ENCODE measurements at places on chromosomes 11 and 22.
A peak's percentile ranks its signal among the peaks of the same experiment; 100 is the strongest.

- no peak for DNase-seq
- no peak overlapping the region for H3K4me3 ChIP-seq
- no peaks in the 10 kb centered on the region for H3K27me3 ChIP-seq
Observed at GRCh38 chr11:12403997-12404350, 26.6 kb downstream of the PARVA start.

- DNase-seq: no peak
- no peak overlapping the region for H3K4me3 ChIP-seq
- H3K27me3 ChIP-seq: no peaks in the 10 kb centered on the region
Observed at GRCh38 chr11:96961931-96962330, 572.1 kb downstream of the JRKL start.

GRCh38 chr22:19869497-19870152 is 15.0 kb upstream of the GNB1L start:
- H3K4me3 ChIP-seq: no peak overlapping the region
- no peak for DNase-seq
- peak overlapping the region; percentile 14 for H3K27ac ChIP-seq
- H3K27me3 ChIP-seq: no peaks in the 10 kb centered on the region

DNA sequence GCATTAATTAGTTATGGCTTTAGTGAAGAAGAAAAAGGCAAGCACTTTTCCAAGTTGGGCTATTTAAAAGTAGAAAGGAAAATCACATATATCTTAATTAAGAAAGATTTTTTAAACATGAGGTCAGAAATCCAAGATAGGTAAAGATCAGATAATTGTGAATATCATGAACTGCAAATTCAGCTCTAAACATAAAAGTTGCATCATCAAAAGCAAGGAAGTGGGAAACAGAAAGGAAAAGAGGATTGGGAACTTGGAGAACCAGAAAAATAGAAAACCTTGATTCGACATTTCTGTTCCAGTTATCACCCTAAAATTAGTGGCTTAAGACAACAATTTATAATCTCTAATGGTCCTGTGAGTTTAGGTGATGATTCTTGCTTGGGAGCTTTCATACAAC is 17.5 kb downstream of the KBTBD3 start:
- no peak overlapping the region for H3K4me3 ChIP-seq
- DNase-seq: no peak
- no peaks in the 10 kb centered on the region for H3K36me3 ChIP-seq
- H3K4me1 ChIP-seq: no peaks in the 10 kb centered on the region
- no peak overlapping the region for H3K27ac ChIP-seq

GRCh38 chr11:62402960-62403730 is 15.7 kb upstream of the SCGB1A1 start:
- DNase-seq: no peak

DNA sequence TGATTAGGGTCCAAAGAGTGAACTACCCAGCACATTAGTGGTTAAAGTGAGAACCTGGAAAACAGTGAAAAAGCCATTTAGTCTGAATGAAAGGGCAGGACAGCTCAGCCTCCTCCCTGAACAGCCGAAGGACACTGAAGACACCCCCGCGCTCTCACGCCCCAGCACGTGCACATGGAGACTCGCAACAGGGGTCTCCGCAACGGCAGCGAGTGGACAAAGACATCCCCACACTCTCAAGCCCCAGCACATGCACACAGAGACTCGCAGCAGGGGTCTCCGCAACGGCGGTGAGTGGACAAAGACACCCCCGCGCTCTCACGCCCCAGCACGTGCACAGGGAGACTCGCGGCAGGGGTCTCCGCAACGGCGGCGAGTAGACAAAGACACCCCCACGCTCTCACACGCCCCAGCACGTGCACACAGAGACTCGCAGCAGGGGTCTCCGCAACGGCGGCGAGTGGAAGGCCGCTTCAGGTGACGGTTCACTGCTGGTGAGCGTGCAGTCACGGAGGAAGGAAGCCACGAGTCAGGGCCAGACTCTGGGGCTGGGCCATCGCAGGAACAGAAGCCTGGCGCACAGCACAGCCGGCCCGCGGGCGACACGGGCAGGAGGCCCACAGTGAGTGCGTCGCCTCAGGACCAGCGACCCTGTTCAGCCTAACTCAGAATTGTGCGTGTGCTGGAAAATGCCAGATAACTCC is 43.6 kb downstream of the BRD1 start:
- no peak overlapping the region for H3K4me3 ChIP-seq
- DNase-seq: peak; percentile 38
- no peak overlapping the region for H3K27ac ChIP-seq
- no peaks in the 10 kb centered on the region for H3K36me3 ChIP-seq

DNA sequence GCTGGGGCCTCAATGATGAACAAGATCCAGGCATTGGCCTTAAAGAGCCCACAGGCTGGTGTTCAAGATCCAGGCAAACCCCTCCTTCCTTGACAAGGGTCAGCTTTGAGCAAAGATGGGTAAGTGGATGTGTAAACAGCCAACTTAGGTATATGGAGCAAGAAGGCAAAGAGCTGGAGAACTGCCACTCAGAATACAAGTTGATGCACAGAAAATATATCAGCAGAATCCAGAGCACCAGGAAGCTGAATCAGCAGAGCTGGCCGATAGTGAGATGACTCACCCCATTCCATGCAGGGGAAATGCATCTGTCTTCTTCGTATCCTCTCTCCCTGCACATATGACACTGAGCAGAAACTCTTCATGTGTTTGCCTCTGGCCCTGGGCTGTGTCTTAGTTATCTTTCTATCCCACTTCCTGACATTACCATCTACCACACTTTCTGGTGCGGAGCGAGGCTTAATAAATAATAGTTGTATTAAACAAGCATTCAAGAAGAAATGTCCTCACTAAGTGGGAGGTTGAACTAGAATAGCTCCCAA is 57.8 kb downstream of the ENDOD1 start:
- no peaks in the 10 kb centered on the region for H3K36me3 ChIP-seq
- H3K4me1 ChIP-seq: peaks cover 4% of the 10 kb centered on the region
- H3K27ac ChIP-seq: no peak overlapping the region
- no peak overlapping the region for H3K4me3 ChIP-seq
- H3K27me3 ChIP-seq: no peaks in the 10 kb centered on the region

DNA sequence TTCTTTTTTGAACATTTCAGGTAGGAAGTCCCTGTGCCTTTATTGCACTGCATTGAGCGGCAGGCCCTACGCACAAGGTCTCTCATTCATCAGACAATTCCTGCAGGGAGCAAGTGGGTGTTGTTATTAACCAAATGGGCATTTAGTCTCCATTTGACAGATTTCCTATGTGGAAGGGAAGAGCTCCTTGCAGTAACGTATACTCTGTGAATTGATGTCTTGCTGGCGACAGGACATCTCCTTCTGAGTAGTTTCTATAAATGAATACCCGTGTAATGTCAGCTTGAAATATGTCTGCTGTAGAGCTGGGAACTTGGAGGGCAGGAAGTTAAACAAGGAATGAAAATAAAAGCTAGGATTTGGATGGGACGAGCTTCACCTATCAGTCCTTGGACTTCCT is 3.7 kb downstream of the OR5B21 start:
- H3K36me3 ChIP-seq: no peaks in the 10 kb centered on the region
- H3K4me1 ChIP-seq: no peaks in the 10 kb centered on the region
- H3K4me3 ChIP-seq: no peak overlapping the region
- no peak overlapping the region for H3K27ac ChIP-seq
- DNase-seq: no peak
- no peaks in the 10 kb centered on the region for H3K27me3 ChIP-seq

- DNase-seq: no peak
- no peaks in the 10 kb centered on the region for H3K4me1 ChIP-seq
- no peak overlapping the region for H3K4me3 ChIP-seq
- no peaks in the 10 kb centered on the region for H3K27me3 ChIP-seq
Observed at GRCh38 chr22:43969021-43969878, 14.0 kb downstream of the SAMM50 start.

GRCh38 chr11:114343493-114343892 is 47.3 kb downstream of the NNMT start:
- no peaks in the 10 kb centered on the region for H3K27me3 ChIP-seq
- DNase-seq: no peak
- no peaks in the 10 kb centered on the region for H3K4me1 ChIP-seq
- H3K27ac ChIP-seq: no peak overlapping the region

- no peaks in the 10 kb centered on the region for H3K27me3 ChIP-seq
- H3K36me3 ChIP-seq: no peaks in the 10 kb centered on the region
- H3K4me1 ChIP-seq: no peaks in the 10 kb centered on the region
- H3K4me3 ChIP-seq: no peak overlapping the region
- DNase-seq: no peak
- H3K27ac ChIP-seq: no peak overlapping the region
Observed at GRCh38 chr22:43174941-43175531, 11.9 kb downstream of the TTLL12 start.

DNA sequence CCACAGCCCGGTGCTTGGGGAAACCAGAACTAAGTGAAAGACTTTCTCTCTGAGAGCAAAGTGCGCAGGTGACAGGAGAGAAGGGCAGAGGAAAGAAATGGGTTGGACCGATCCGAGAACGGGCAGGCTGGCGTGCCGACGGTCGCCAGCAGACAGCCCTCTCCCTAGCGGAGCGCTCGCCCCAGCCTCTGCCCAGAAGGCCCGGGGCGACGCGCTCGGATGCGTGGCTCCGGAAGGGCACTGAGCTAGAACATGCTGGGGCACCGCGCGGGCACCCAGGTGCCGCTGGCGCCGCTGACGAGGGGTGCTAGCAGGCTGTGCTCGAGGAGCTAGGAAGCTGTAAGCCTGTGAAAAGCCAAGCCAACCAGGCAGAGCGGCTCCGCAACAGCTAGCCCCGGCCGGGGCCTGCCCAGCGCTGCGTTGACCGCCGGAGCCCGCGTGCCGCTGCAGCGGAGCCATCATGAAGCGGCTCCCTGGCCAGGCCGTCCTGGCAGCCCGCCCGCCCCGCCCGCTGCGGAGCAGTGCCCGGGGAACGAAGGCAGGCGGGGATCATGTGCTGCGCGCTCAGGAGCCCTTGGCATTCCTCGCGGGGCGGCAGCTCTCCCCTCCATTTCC is 22.1 kb upstream of the RRAS2 start:
- H3K27ac ChIP-seq: peak overlapping the region; percentile 86
- peak overlapping the region; percentile 38 for H3K4me3 ChIP-seq
- no peaks in the 10 kb centered on the region for H3K27me3 ChIP-seq
- peaks cover 5% of the 10 kb centered on the region for H3K4me1 ChIP-seq
- peak; percentile 93 for DNase-seq
- H3K36me3 ChIP-seq: no peaks in the 10 kb centered on the region

DNA sequence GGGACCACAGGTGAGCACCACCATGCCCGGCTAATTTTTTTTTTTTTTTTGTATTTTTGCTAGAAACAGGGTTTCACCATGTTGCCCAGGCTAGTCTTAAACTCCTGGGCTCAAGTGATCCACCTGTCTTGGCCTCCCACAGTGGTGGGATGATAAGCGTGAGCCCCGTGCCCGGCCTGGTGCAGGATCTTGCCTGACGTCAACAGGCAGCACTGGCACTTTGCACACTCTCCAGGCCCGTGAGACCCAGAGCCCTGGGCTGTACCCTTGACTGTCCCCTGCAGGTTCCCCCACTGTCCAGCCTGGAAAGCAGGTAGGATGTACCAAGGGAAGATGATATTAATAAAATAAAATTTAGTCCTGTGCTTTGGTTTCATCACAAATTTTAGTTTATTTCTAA is 29.1 kb upstream of the PANX2 start:
- no peaks in the 10 kb centered on the region for H3K4me1 ChIP-seq
- no peaks in the 10 kb centered on the region for H3K36me3 ChIP-seq
- H3K27me3 ChIP-seq: no peaks in the 10 kb centered on the region
- H3K27ac ChIP-seq: no peak overlapping the region

DNA sequence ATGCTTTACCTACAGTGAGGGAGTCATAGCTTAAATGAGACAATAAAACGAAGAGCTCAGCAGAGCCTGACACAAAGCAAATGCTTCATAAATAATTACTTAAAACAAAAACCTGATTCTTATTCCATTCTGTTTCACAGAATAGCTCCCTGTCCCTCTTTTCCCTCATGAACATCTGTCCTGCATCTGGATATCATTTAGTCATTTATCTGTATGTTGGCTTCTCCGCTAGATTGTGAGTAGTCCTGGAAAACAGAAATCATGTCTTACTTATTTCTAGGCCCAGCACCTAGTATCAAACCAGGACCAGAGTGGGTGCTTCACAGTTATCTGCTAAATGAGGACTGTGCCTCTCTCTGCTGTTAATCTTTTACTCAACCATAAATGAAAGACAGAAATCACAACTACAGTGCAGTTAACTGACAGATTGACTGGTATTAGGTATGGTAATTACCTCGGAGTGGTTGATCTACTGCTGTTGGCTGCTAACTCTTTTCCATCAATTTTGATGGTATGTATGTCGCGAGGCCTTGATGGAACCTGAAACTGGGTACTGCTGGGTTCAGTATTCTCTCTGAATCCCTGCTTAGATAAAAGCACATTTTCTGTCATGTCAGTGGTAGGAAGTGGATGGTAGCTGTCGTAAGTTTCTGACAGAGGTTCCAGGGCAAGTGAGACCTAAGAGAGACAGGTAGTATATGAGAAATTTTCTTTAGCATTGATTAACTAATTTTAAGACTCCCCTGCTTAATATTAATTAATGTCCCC is 31.5 kb downstream of the C2CD3 start:
- no peak overlapping the region for H3K4me3 ChIP-seq
- H3K27ac ChIP-seq: no peak overlapping the region
- H3K4me1 ChIP-seq: no peaks in the 10 kb centered on the region
- H3K27me3 ChIP-seq: no peaks in the 10 kb centered on the region
- no peak for DNase-seq

DNA sequence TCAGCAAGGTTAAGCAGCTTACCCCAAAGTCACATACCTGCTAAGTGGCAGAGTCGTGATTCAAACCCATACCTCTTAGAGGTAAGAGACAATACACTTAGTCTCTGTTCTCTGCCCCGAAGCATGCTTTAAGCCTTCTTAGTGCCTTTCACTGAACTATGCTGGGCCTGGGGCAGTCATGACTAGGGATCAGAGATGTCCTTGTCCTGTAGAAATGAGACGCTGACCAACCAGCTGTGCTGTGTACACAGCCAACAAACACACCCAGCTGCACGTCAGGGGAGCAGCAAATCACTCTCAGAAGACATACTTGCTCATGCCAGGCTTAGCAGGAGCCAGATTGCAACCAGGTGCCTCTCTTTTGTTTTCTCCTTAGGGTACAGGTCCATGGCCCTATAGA is 255.7 kb downstream of the BUD13 start:
- no peak for DNase-seq
- no peaks in the 10 kb centered on the region for H3K27me3 ChIP-seq
- H3K4me3 ChIP-seq: no peak overlapping the region
- no peaks in the 10 kb centered on the region for H3K4me1 ChIP-seq
- no peaks in the 10 kb centered on the region for H3K36me3 ChIP-seq

DNA sequence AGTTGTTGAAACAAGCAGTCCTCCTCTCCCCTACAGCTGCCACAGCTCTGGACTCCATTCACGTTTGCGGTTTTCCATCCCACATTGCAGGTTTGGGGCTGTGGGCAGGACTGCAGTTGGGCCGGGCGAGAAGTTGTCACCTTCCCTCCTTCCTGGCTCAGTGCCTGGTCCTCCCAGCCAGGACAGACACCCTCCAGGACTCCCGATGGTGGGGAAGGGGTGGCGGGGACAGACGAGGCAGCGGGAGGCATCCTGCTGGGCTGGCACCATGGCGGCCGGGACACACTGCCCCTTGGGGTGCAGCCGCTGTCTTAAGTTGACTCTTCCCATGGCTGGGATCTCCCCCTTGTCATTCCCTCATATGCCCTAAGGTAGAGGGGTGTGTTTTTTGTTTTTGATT is 615.2 kb downstream of the BRD1 start:
- H3K4me3 ChIP-seq: no peak overlapping the region
- no peak overlapping the region for H3K27ac ChIP-seq
- H3K27me3 ChIP-seq: no peaks in the 10 kb centered on the region
- H3K4me1 ChIP-seq: no peaks in the 10 kb centered on the region
- H3K36me3 ChIP-seq: no peaks in the 10 kb centered on the region

- no peaks in the 10 kb centered on the region for H3K36me3 ChIP-seq
- H3K27me3 ChIP-seq: no peaks in the 10 kb centered on the region
- H3K4me3 ChIP-seq: no peak overlapping the region
Observed at GRCh38 chr22:49111085-49111484, 716.6 kb downstream of the BRD1 start.

All from pancreas (tissue), 10 donors.